ENCODE measurements at places on chromosomes 5 and 9.

GRCh38 chr9:126874546-126875314, 14.3 kb downstream of the ZBTB34 start:
- no peaks in the 10 kb centered on the region for H3K4me1 ChIP-seq
- H3K27ac ChIP-seq, result no peak overlapping the region
- H3K36me3 ChIP-seq, result no peaks in the 10 kb centered on the region
- DNase-seq, result no peak
- no peaks in the 10 kb centered on the region for H3K27me3 ChIP-seq

- no peak overlapping the region for H3K4me3 ChIP-seq
- no peaks in the 10 kb centered on the region for H3K27me3 ChIP-seq
- H3K27ac ChIP-seq, result no peak overlapping the region
Observed at GRCh38 chr5:157167214-157167621, 1.2 kb upstream of the GARIN3 start.

DNA sequence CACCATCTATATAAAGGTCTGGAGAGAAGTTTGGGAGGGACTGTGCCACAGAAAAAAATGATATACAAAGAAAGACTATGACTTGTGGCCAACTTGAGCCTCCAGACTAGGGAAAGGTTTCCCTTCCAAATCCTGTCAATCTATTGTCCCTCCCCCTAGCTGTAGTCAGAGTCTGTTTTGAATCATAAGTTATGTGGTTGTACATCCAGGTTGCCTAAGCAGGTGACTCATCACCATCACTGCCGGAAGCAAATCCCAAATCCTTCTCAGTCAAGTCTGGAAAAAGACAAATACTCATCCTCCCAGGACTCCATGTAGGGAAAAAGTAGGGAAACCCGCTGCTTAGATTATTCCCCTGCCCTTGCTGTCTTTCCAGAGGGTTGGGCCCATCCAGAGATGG, 235.7 kb downstream of the CDK5RAP2 start:
- no peaks in the 10 kb centered on the region for H3K27me3 ChIP-seq
- no peak overlapping the region for H3K27ac ChIP-seq
- H3K4me1 ChIP-seq, result no peaks in the 10 kb centered on the region
- no peaks in the 10 kb centered on the region for H3K36me3 ChIP-seq
- no peak for DNase-seq

DNA sequence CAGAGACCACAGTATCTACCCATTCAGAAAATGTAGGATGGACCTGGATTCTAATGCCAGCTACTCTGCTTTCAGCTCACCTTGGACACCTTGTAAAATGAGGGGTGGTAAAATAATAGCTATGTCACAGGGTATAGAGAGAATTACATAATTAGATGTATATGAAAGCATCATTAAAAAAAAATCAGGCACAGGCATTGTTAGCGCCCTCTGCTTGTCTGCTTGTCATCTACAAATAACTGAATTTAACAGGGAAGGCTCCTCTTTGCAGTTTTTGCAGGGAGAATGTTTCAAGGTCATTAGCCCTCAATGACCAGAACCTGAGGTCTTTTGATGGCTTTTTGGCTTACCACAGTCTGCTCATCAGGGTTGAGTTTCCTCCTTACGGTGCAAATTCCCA, 58.0 kb downstream of the GPR21 start:
- no peak for DNase-seq
- no peaks in the 10 kb centered on the region for H3K4me1 ChIP-seq
- no peak overlapping the region for H3K4me3 ChIP-seq
- H3K36me3 ChIP-seq, result no peaks in the 10 kb centered on the region
- no peak overlapping the region for H3K27ac ChIP-seq

DNA sequence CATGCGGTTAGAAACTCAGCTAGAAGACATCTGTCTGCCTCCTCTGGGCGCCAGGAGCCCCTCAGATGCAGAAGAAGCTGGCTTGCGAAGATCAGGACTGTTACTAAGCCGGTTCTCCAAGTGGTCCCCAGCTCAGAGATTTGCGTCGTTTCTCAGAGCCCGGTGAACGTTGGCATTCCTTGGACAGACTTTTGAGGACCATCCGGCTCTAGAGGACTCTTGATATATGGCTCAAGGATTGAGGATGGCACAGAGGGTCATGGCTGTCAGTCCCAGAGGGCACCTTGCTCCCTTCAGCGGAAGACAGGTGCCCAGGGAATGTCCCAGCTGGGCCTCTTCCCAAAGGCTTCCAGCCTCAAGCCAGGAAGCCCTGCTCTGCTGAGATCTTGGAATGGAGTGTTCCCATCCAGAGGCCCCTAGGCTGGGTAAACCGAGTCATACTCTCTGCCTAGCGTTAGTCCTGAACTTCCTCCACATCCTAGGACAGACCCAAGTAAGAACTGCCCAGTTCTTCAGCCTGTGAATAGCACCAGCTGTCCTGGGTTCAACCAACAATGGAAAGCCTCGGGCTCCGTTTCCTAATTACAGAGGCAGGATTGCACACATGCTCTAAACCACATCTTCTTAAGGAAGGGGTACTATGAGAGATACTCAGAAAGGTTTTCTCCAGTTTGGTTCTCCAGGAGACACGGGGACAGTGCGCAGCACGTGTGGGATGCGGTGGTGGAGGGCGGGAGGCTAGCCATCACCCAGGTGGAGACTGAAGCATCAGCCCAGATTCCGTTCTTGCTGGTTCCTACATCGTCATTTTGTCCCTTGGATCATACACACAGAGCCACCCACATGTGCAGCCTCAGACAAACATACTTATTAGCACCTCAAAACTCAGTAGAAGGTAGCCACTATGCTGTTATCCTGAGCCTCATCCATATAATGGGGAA, 51.4 kb downstream of the ZNF354C start:
- H3K4me3 ChIP-seq, result no peak overlapping the region
- no peaks in the 10 kb centered on the region for H3K27me3 ChIP-seq
- H3K4me1 ChIP-seq, result no peaks in the 10 kb centered on the region
- DNase-seq, result no peak

GRCh38 chr5:91361055-91361701, 21.9 kb downstream of the ARRDC3 start:
- no peaks in the 10 kb centered on the region for H3K27me3 ChIP-seq
- no peak for DNase-seq
- no peaks in the 10 kb centered on the region for H3K4me1 ChIP-seq

- no peaks in the 10 kb centered on the region for H3K36me3 ChIP-seq
- no peak overlapping the region for H3K27ac ChIP-seq
- no peak overlapping the region for H3K4me3 ChIP-seq
- no peaks in the 10 kb centered on the region for H3K27me3 ChIP-seq
Observed at GRCh38 chr5:62341783-62342475, 35.9 kb downstream of the KIF2A start.

Data from uterus (tissue), 4 donors.